ENCODE measurements at places on chromosomes 2 and 18.
A peak's percentile ranks its signal among the peaks of the same experiment; 100 is the strongest.

DNA sequence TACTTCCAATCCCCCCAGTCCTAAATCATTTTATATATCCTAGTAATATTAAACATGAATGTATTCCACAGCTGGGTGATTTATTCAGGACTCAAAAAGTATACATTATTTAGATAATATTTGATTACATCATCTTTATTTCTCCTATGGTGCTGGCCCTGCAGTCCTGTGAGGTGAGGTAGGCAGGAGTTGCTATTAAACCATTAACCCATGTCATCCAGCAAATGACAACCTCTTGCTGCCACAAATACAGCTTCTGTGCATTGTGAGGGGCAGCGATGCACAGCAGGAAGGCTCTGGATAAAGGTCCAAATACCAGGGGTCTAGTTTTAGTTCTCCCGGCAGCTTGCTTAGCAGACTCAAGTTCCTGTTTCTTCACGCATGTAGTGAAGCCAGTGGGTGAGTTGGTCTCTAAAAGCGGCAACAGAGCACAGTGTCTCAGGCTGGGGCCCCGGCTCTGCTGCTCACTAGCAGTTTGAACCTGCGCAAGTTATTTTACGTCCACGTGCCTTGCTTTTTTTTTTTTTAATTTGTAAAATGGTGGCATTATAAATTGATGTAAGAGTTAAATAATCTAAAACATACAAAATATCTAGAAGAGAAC lies 36.1 kb downstream of the INSIG2 start:
- DNase-seq = no peak

GRCh38 chr18:48790869-48791635 lies 159.7 kb downstream of the SMAD7 start:
- DNase-seq = no peak

DNA sequence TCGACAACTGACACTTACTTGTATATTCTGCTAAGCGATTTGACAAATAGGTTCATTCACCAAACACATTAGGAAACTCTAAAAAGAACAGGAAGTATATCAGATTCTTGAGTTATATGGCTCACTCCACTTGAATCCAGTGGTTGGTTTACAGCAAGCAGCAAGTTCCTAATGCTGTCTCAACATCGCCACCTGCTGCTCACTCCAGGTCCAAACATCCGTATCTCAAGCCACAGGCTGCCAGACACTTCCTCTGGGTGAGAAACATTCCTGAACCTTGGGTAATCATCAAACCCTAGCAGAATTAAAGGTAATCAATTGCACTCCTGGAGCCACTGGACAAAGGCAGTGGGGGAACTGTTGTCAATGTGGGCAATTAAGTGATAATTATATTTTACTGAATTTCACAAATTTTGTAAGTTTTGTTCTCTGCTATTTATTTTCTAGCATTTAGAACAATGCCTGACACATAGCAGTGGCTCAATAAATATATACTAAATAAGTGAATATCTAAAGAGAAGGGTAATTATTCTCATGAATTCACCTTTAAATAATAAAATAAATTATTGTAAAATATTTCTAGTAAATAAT lies 107.1 kb upstream of the TTN start:
- DNase-seq = peak; percentile 89

- DNase-seq = peak; percentile 54
These were observed 201.0 kb downstream of the NDUFA10 start for GRCh38 chr2:239824046-239824694.

DNA sequence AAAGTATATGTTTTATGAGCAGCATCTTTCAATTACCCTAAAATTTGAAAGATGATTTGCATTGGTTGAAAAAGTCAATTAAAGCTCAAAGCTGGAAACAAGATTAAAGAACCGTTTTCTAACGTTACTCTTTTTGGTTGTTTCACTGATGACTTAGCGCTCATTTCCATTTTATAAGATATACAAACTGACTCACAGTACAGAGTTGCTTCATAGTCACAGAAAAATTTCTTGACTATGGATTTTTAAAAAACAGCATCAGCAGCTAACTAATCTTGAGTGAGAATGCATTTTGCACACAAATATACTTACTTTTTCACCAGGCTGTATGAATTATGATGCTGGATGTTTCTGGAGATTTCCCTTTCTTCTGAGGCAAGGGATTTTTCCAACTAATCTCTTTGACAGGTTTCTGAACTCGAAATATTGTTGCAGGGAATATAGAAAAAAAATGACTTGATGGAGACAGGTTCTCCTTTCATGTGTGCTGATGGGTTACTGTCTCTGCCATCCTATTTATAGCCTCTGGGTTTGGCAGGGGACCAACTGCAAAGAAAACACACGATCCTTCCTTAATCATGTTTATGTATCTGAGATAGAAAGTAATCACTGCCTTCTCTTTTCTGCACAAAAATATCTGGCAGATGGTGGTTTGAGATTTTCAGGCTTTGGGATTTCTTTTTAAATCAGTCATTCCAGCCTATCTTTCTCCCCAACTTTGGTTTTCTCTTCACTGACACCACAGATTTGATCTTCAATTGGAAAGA lies 129.4 kb upstream of the DAPL1 start:
- DNase-seq = no peak

GRCh38 chr18:30265190-30265589 lies 777.4 kb downstream of the DSC3 start:
- no peak for DNase-seq

- peak; percentile 57 for DNase-seq
These were observed 37.8 kb downstream of the GORASP2 start for GRCh38 chr2:170966648-170967396.

GRCh38 chr18:49247781-49248180 lies 212.7 kb downstream of the DYM start:
- no peak for DNase-seq

GRCh38 chr18:26656944-26657536 lies 108.7 kb upstream of the KCTD1 start:
- peak; percentile 57 for DNase-seq

- DNase-seq = no peak
These were observed 266.6 kb upstream of the CYP26B1 start for GRCh38 chr2:72414137-72414760.

- no peak for DNase-seq
These were observed 52.0 kb downstream of the IL1RL2 start for GRCh38 chr2:102238778-102239177.

DNA sequence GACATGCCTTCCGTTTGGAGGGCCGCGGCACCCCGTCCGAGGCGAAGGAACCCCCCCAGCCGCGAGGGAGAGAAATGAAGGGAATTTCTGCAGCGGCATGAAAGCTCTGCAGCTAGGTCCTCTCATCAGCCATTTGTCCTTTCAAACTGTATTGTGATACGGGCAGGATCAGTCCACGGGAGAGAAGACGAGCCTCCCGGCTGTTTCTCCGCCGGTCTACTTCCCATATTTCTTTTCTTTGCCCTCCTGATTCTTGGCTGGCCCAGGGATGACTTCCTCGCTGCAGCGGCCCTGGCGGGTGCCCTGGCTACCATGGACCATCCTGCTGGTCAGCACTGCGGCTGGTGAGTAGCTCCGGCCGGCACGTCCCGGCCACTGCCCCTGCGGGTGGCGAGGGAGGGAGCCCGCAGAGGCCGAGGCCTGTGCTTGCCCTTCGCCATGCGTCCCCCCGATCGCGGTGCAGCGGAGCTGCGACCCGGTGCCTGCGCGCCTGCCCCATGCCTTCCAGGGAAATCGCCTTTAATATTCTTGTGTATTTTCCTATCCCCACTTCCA lies 1.2 kb downstream of the BMPR2 start:
- peak; percentile 16 for DNase-seq

- DNase-seq = no peak
These were observed 54.4 kb upstream of the FOSL2 start for GRCh38 chr2:28338046-28338817.

DNA sequence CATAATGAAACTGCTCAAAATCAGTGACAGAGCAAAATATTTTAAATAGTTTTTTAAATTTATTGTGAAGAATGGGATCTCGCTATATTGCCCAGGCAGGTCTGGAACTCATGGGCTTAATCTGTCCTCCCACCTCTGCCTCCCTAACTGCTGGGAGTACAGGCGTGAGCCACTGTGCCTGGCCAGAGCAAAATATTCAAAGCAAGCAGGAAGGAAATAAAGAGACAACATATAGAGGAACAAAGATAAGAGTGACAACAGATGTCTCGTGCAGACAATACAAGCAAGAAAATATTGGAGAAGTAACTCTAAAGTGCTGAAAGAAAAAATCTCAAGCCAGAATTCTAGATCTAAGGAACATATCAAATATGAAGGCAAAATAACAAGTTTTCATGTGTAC lies 5.0 kb upstream of the SCLY start:
- DNase-seq = no peak

- no peak for DNase-seq
These were observed 649.4 kb upstream of the SLC8A1 start for GRCh38 chr2:41101281-41101680.

GRCh38 chr2:48694149-48694548 lies 61.4 kb downstream of the LHCGR start:
- DNase-seq = no peak

DNA sequence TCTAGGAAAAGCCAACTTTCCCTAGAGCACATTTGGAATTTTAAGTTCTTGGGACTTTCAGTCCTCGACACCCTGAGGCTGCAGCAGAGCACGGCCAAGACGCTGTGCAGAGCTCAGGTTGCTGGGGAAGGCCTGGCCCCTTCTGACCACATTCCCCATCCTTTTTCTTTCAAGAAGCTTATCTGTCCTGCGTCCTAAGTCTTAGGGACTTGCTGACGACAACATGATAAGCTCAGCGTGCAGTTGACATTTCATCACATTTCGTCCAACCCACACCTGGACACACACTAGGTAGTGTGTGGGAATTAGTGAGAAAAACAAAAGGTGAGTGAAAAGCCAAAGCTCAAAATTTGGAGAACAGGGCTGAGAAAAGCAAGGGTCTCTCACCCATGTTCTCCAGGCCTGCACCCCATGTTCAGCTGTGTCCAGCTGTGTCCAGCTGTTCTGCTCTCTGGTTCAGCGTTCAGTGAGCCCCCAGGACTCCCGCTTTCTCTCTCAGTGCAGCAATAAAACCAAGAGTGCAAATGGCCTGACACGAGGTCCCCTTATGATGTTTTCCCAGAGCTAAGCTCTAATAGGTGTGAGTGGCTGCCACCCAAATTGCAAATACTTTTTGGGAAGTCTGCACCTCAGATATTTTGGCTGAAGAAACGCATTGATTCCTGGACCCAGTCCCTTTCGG lies 101.9 kb downstream of the RGPD3 start:
- DNase-seq = peak; percentile 74

- no peak for DNase-seq
These were observed 197 bp downstream of the GDF7 start for GRCh38 chr2:20667151-20667530.

GRCh38 chr2:240579771-240580614 lies 6.5 kb upstream of the CAPN10 start:
- DNase-seq = peak; percentile 53

DNA sequence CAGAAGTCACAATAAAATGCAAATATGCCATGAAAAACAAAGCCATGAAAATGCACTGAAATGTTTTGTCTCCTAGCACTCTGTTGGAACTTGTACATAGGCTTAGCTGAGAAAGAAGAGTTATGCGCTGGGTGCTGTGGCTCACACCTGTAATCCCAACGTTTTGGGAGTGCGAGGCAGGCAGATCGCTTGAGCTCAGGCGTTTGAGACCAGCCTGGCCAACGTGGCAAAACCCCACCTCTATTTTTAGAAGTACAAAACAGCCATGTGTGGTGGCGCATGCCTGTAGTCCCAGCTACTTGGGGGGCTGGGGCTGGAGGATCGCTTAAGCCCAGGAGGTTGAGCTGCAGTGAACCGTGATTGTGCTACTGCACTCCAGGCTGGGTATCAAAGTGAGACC lies 39.9 kb downstream of the IRS1 start:
- DNase-seq = no peak

DNA sequence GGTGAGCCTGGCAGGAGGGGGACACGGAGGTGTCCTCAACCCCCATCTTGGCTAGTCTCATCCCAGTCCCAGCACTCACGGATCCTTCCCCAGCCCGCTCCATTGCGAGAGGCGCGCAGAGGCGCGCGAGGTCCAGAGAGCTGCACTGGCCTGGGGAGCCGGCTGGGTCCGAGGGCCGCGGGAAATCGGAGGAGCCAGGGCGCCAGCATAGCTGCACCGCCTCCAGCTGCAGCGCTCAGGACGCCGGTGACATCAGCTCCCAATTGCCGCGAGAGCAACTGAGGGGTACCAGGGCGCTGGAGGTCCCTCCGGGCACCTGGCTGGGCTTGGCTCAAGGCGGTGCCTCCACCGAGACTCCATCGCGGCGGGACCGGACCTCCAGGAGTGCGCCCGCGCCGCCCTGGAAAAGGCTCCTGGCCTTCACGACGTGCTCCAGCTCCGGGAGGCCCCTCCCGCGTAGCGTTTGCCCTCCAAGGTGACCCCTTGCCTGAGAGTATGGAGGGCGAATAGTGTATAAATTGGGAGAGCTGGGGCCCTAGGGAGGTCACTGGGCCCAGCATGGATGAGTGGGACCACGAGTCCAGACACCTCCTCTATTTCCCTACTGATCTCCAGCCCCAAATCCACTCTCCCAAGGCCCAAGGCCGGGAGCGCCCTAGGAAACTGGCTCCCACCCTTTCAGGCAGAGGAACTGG lies 5.5 kb downstream of the RTKN start:
- no peak for DNase-seq

DNA sequence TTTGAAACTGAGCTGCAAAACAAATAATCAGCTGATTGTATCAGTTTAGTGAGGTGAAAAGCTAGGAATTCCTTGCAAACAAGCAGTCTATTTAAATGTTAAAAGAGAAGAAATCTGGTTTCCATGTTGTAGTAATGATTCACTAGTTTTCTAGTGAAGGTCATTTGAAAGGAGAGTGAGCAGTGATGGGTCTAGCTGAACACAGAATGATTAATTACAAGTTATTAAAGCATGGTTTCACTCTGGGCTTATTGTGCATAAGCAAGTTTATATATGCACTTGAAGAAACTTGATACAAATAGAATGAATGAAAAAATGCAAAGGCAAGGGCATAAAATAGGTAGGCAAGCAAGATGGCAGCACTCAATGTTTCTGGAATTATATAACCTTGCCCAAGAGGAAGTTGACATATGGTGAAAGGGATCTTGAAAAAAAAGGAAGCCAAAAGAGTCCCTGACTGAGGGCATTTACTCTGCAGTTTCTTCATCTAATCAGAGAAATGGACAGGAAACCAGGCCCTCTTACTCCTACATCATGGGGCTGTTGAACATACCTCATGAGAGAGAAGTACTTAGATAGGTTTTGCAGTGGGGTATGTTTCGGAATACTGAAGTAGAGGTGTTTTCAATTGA lies 53.2 kb downstream of the PLCL1 start:
- DNase-seq = no peak

DNA sequence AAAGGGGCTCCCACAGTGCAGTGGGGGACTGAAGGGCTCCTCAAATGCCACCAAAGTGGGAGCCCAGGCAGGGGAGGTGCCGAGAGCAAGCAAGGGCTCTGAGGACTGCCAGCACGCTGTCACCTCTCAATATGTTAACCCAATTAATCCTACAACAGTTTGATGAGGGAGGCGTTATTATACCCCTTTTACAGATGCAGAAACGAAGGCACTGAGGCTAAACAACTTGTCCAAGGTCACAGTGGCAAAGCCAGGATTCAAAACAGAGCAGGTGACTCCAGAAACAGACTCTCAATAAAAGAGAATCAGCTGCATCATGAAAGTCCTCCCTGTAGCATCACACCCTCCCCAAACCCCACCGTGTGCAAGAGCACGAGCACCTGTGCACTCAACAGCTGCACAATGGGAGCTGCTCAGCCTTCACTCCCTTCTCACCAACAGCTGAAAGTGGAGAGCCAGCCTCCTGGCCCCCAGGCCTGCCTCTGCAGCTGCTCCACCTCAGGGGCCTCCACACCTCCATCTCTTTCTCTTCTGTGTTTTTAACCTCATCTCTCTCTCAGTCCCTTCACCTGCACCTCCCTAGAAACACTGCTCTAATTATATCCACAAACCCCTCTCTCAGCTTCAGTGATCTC lies 8.1 kb downstream of the NPC1 start:
- DNase-seq = no peak

Measured in WERI-Rb-1 (cell line).